ENCODE measurements at places on chromosomes 4 and X.

DNA sequence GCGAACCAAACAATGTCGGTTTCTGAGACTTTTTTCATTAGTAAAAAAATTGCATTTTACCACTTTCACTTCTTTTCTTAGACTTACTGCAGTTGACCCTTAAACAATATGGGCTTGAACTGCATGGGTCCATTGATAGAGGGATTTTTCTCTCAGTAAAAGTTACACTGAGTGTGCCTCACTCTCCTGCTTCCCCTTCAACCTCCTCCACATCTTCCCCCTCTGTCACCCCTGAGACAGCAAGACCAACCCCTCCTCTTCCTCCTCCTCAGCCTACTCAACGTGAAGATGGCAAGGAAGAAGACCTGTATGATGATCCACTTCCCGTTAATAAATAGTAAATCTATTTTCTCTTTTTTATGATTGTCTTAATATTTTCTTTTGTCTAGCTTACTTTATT, 43.4 kb downstream of the TEC start:
- DNase-seq: no peak

DNA sequence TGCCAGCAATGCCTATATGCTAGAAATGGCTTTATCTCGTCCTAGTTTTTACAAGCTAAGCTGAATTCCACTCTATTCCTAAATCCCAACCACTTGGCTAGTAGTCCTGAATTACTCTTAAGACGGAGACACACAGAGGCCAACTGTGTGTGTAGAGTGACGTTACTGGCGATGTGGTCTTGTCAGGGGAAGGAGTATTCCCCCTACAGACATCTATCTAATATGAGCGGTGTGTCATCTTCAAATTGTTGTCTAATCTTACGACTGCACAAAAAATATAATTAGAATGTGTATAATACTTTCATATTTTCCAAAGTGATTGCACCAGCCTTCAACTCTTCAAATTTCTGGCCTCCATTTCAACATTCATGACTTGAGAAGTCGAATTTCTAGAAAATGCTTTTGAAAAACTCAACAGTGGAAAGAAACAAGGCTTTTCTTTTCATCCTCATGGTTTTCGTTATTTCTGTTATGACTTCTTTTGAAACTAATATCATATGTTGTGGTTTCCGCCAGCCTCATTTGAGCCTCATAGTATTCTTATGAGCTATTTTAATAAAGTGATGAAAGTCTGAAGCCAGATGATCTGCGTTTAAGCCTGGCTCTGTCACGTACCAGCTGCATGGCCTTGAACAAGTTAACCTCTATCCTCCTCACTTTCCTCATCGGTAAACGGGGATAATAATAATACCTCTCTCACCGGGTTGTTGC, 132.3 kb downstream of the SOWAHB start:
- DNase-seq: no peak

- DNase-seq: peak; percentile 95
Measured at GRCh38 chr4:101200561-101200960, 146.8 kb downstream of the PPP3CA start.

- DNase-seq: no peak
Measured at GRCh38 chr4:128282516-128282915, 5.1 kb downstream of the PGRMC2 start.

- no peak for DNase-seq
Measured at GRCh38 chrX:2972391-2972790, 34.0 kb upstream of the ARSH start.
